Activated CD4-positive, alpha-beta T cell treated with anti-CD3 and anti-CD28 coated beads, Interleukin-2, amount 50 U/mL, for 24 hours (primary cell): ENCODE measurements at places on chromosomes 16 and 17.

GRCh38 chr16:88505405-88506082, 52.5 kb downstream of the ZFPM1 start:
- peak; percentile 33 for DNase-seq

GRCh38 chr17:58316260-58316960, 12.2 kb downstream of the TSPOAP1 start:
- DNase-seq, result no peak

- no peak for DNase-seq
Observed at GRCh38 chr17:58325289-58325726, 3.3 kb downstream of the TSPOAP1 start.

DNA sequence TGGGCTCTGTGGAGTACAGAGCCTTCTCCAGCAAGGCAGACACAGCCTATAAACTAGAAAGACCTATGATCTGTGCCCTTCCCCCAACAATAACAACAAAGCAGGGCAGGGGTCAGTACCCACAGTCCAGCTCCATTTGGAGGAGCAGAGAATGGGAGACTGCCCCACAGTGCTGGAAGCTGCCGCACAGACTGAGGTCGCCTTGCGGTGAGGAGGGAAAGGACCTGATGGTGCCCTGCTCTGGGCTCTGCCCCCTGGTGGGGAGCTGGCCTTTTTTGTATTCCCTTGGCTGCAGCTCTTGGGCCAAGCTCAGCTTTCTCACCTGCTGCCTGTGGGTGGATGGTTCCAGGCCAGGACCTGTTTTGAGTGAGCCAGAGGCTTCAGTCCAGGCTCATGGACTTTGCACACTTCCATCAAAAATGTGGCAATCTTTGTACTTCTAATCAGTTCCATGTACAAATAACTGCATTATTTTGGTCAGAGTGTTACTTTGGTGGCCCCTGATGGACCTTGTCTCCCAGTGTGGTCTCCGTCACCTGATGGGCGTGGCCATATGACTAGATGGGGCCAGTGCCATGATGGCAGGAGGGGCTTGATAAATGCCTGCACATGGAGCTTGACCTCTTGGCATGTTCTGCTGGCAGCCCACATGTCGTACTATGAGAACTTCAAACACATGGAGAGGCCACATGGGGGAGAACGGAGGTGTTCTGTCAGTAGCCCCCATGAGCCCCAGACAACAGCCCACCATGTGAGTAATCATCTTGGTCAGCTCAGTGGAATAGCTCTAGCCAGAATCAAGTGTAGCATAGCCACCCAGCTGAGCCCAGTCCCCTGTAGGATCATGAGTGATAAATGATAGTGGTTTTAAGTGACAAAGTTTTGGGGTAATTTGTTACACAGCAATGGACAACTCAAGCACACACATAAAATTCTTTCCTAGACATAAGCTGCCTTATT, 24.2 kb downstream of the B9D1 start:
- peak; percentile 26 for DNase-seq

DNA sequence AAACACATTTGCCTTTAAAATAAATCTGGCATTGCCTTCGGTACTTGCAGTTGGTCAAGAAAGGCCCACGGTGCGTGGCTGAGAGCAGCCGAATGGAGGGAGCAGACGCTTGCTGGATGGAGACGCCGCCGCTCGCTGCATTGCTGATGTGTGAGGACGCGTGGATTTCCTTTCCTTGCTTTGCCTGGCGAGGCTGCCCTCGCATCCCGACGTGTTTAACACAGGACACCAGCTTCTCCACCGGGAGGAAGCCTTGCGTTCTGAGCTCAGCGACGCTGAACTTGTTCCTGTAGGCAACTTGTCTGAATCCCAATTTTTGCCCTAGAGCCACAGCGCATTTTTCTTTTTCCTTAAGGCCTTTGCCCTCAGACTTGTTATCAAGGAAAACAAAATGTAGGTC, 45.8 kb downstream of the COX4I1 start:
- no peak for DNase-seq

DNA sequence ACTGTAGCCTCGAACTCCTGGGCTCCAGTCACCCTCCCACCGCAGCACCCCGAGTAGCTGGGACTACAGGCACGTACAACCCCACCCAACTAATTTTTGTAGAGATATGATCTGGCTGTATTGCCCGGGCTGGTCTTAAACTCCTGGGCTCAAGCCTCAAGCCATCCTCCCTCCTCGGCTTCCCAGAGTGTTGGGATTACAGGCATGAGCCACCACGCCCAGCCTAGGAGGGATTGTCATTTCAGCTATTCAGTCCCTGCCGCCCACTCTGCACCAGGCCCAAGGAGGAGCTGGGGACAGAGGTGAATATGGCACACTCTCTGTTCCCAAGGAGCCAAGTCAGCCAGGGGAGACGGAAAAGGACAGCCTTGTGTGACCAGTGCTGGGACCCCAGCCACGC, 256.2 kb downstream of the PARN start:
- no peak for DNase-seq

DNA sequence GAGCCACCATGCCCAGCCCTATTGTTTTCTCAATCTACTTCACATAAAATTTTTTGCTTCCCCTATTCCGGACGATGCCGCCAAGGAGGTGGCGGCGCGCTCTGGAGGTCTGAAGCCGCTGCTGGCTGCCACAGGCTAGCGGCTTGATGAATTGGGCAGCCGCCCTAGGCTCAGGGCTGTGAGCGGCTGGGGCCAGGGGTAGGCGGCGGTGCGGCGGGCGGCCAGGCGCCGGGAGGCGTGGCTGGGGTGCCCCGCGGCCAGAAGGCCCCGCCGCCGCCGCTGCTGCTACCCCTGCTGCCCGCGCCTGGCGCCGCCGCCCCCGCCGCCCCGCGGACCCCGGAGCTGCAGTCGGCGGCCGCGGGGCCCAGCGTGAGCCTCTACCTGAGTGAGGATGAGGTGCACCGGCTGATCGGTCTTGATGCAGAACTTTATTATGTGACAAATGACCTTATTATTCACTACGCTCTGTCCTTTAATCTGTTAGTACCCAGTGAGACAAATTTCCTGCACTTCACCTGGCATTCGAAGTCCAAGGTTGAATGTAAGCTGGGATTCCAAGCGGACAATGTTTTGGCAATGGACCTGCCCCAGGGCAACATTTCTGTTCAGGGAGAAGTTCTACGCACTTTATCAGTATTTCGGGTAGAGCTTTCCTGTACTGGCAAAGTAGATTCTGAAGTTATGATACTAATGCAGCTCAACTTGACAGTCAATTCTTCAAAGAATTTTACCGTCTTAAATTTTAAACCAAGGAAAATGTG, 41.7 kb downstream of the ANKFY1 start:
- DNase-seq, result no peak

DNA sequence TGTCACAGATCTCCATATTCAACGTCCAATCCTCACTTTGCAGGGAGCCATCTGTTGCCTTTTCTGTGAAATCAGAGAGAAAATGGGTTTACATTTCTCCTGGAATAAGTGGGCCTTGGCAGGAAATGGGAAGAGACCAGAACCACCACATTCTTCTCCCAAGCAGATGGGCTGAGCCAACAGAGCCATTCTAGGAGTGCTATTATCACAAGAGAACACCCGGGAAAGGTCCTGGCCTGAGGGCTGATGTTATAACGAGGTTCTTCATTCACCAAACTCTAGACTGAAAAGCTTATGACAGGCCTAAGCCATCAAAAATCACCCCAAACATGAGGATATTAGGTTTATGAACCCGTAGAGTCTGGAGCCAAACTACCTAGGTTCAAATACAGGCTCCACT, 64.7 kb downstream of the TOM1L2 start:
- no peak for DNase-seq

DNA sequence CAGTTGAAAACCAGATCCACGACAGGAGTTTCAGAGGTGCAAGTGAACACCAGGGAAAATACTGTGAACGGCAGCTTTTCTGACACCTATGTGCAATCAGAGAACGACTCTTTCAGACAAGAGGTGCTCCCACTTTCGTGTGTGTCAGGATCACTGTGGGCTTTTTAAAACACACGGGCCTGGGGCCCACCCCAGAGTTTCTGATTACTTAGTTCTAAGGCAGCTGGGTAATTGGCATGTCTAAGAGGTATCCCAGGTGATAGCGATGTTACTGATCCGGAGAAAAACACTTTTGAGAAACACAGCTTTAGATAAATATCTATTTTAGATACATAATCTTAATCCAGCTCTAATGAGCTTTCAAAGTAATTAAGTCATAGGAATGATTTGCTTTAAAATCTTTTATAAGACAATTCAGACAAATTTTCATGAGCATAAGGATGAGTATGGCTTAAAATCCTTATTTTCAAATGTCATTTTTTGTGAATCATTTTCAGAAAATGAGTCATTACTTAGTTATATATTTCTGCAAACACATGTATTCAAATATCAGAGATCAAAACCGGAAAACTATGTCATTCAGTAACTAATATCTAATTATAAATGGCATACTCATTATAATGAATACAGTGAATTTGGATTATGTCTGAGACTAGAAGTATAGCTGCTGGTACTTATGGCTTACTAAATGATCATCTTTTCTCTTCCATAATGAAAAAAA, 217.9 kb upstream of the PSMD7 start:
- DNase-seq, result no peak

GRCh38 chr17:9648521-9649110, 3.3 kb downstream of the USP43 start:
- DNase-seq, result no peak

GRCh38 chr17:2736956-2737355, 12.5 kb downstream of the CCDC92B start:
- DNase-seq, result no peak

DNA sequence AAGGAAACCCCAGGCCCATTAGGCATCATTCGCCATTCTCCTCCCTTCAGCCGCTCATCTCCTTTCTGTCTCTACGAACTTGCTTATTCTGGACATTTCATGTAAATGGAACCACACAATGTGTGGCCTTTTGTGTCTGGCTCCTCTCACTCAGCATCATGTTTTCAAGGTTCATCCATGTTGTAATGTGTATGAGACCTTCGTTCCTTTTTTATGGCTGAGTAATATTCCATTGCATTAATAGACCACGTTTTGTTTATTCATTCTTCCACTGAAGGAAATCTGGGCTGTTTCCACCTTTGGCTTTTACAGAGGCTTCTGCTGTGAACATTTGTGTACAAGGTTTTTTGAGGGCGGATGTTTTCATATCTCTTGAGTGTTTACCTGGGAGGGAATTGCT, 3.2 kb downstream of the CRISPLD2 start:
- no peak for DNase-seq

DNA sequence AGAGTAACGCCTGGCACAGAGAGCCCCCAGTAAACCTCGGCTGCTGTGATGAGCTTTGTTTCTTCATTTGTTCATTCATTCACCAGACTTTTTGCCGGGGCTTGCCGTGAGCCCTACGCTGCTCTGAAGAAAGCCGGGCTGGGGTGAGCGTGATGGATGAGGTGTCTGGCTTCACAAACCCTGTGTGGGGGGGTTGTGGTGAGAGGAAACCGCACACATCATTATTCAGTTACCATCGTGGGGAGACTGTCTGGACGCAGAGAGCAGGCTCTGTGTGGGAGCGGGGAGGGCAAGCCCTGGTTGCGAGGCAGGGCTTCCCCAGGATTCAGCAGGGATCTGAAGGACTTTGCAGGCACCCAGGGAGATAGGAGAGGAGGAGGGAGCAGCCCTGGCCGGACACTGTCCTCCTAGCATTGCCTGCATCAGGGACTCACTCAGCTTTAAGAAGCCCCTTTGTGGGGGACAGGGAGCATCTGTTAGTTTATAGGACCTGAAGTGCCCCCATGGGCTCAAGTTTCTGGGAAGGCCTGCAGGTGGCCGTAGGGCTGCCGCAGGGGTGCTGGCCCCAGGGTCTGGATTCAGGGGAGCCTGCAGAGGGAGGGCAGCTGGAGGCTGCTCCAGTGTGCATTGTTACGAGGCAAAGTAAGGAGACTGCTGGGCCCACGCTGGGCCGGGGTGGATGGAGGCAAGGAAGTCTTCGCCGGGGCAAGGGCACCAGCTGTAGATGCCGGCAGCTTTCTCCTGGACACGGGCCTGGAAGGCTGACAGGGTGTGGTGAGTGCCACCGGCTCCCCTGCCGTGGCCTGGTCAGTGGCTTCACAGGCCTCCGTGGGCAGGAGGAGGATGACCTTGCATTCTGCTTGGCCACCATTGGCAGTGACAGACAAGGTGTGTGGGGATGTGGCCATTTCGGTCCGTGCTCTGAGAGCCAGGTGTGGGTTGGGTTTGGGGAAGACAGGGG, 334.5 kb downstream of the SEC14L1 start:
- peak; percentile 77 for DNase-seq

DNA sequence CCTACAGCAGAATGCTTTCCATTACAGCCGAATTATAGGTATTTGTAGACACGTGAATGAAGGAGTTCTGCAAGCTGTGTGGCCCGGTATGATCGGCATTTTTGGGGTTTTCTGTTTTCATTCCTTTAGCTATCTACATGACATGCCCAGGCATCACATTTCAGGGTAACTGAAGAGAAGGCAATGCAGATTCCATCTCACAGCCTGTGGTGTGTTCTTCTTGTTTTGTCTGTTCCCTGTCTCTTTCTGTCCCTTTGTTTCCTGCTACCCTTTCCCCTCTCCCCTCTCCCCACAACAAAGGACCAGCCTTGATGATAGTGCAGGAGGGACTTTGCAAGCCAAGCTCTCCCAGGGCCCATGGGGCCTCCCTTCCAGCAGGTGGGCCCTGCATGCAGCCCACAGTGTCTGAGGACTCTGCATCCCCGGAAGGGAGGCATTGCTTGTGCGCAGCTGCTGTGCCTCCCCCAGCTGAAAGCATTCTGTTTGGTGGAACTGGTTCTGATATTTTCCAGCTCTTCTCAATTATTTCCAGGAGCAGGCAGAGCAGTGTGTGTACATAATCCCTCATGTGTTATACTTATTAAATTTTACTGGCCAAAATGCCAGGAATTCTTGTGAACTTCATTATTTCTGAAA, 207.4 kb downstream of the RPTOR start:
- DNase-seq, result no peak

DNA sequence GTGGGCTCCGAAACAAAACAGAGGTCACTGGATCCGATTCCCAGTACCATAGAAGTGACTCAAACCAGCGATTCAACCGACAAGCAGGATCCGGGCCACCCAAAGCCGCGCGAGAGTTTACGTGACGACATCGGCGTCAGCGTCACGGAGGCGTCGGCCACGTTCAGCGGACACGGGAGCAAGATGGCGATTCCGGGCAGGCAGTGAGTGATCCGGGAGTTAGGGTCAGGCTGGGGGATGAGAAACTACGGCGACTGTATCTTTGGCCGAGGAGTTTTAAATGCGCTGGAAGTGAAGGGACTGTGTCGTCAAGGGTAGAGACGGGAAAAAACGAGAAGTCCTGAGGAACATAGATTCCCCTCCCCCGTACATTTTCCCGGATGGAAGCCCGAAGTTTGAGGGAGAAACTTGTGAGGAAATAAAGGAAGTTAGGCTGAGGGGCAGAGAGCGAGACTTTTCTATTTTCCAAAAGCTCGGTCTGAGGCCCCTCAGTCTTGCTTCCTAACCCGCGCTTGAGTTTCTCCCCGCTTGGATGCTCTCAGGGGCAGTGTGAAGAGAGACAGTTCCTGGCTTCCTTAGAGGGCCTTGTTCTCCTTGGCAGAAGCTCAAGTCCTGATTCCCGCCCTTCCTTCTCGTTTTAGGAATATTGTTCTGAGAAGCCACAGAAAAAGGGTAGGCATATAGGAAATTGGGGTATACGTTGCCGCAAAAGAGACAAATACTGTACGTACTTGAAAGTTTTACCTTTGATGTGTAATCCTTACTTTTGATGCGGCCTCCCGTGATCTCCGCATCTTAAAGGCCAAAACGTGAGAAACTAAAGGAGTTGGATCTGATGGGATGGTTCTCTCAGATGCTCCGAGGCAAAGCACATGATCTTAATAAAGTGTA, at the start of gene NSRP1:
Gene NSRP1, plus strand, starts transcription at position 156 of the 891 bp plus-strand sequence. Its CDS starts 28 bp downstream, at position 184.
- peak; percentile 91 for DNase-seq

GRCh38 chr17:68349157-68349556, 57.9 kb downstream of the ARSG start:
- no peak for DNase-seq

- no peak for DNase-seq
Observed at GRCh38 chr16:87470332-87470731, 22.5 kb downstream of the ZCCHC14 start.
